ENCODE measurements at places on chromosomes 7 and 10.

DNA sequence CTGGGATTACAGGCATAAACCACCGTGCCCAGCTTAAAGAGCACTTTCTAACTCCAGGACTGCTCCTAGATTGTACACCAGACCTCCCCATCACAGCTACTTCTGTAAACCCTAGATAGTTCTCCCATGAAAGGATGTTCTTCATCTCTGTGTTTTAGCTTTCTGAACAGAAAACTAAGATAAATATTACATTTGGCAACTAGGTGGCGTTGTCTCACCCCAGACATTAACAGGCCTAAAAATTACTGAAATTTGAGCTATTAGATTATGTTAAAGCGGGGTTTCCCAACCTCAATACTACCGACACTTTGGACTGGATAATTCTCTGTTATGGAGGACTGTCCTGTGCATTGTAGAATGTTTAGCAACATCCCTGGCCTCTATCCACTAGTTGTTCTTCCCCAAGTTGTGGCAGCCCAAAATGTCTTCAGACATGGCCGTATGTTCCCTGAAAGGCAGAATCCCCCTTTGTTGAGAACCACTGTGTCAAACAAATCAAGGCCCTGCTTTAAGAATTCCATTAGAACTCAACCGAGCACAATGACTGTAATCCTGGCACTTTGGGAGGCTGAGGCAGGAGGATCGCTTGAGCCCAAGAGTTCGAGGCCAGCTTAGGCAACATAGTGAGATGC lies 19.1 kb downstream of the ATOH7 start:
- DNase-seq = no peak

DNA sequence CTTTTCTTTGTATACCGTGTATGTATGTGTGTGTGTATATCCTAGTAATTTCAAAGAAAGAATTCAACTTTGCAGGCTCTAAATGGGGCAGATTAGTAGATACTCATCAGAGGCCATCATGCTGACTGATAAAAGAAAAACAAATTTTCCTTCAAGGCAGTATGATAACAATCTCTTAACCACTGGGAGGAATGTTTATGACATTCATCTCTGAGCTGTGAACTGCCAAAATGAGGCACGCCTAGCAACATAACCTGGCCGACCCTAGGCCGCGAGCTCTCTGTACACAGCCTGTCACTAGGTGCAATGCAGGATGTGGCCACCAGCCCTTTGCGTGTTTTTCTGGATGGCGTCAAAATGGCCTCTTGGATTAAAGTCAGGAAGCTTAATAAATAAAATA lies 343.7 kb upstream of the GALNT17 start:
- no peak for DNase-seq

DNA sequence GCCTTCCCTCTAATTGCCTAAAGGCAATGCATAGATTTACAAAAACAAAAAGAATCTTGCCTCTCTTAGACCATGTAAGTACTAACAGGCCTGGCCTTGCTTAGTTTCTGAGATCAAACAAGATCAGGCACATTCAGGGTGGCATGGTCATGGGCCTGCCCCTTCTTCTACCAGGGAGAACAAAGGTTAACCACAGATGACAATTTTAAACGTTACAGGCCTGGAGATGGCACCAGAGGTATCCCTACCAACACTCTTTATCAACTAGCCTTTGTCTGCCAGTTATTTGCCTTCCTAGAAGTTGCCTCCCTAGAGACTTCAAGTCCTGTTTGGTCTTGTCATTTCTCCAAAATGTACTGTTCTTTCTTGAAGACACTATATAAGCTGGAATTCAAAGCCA lies 252.6 kb downstream of the DOCK4 start:
- no peak for DNase-seq

- no peak for DNase-seq
Observed at GRCh38 chr7:123439191-123439590, 95.2 kb downstream of the IQUB start.

GRCh38 chr7:30335763-30336487 lies 51.5 kb downstream of the ZNRF2 start:
- DNase-seq = no peak

DNA sequence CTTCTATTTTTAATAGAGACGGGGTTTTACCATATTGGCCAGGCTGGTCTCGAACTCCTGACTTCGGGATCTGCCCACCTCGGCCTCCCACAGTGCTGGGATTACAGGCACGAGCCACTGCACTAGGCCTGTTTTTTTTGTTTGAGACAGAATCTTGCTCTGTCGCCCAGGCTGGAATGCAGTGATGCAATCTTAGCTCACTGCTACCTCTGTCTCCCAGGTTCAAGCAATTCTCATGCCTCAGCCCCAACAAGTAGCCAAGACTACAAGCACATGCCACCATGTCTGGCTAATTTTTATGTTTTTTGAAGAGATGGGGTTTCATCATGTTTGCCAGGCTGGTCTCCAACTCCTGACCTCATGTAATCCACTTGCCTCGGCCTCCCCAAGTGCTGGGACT lies 73.7 kb downstream of the TYW1B start:
- DNase-seq = no peak

GRCh38 chr10:117460846-117461765 lies 81.4 kb upstream of the EMX2 start:
- no peak for DNase-seq

GRCh38 chr10:89662596-89662995 lies 17.6 kb upstream of the PANK1 start:
- no peak for DNase-seq

- DNase-seq = no peak
Observed at GRCh38 chr10:130547368-130547767, 411.2 kb downstream of the GLRX3 start.

DNA sequence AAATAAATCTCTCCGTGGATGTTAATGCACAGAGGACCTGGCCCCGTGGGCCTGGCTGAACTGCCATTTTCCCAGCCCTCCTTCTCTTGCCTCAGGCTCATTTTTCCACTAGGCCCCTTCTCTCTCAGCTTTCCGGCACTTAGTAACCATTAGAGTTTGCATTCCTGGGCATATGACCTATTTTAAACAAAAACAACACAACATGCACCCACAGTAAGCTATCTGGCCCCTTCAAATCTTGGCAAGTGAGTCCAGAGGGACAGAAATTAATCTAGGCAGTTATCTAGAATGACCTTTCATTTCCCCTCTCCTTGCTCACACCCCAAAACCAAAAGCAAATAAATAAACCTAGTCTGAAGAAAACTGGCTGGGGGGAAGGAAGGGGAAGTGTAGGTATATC lies 11.7 kb downstream of the FBXW4 start:
- DNase-seq = no peak

GRCh38 chr7:34756025-34756437 lies 98.0 kb downstream of the NPSR1 start:
- DNase-seq = no peak

GRCh38 chr10:125762692-125763648 lies 12.7 kb downstream of the MMP21 start:
- no peak for DNase-seq

DNA sequence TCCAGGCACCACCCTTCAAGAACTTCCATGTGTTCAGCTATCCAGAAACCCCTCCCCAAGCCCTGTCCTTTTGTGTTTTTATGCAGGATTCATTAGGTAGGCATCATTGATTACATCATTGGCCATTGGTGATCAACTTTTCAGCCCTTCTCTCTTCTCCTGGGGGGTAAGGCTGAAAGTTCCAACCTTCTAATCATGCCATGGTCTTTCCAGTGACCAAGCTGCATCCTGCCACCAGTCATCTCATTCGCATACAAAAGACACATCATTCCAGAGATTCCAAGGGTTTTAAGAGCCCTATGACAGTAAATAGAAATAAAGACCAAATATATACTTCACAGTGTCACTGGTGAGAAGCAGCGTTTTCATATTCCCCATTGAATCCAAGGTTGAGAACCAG lies 48.2 kb downstream of the DNAJC12 start:
- no peak for DNase-seq

- no peak for DNase-seq
Observed at GRCh38 chr7:1154172-1154739, 5.7 kb downstream of the ZFAND2A start.

DNA sequence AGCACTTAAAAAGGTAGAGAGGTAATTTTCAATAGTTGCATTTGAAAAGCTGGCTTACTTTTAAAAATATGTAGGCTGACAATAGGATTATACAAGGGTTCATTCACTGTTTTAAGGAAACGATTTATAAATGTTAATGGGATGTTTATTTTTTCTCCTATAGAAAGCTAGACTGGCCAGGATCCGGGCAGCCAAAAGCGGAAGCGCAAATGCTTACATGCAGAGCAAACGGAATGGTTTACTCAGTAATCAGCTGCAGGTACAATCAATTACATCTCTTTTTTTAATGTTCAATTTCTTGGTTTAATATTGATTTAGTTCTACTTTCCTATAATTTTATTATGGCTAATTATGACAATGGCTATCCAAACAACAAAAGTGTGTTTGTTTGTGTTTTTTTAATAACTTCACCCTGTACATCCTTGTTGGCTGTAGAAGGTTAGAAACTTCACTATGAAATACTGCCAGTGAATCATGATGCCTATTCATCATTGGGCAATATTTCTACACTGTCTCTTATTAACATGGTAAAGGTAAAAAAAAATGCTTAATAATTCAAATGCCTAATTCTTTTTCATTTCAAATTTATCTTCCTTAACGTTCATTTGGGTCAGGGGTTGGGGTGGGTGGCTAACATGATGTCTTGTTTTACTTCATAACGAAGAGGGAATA lies 116.4 kb downstream of the TSPAN12 start:
- DNase-seq = no peak

DNA sequence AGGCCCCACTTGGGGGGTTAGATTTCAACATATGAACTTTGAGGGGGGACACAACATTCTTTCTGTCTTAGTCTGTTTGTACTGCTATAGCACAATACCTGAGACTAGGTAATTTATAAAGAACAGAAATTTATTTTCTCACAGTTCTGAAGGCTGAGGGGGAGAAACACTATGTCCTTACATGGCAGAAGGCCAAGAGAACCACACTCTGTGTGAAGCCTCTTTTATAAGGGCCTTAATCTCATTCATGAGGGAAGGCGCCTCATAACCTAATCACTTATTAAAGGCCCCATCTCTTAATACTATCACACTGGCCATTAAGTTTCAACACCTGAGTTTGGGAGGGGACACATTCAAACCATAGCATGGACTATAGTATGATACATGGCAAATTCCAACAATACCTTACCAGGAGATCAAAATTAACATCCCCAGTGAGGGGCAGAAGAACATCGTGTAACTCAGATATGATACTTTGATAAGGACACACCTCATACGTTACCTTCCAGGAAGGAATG lies 9.3 kb upstream of the PDLIM1 start:
- DNase-seq = no peak

DNA sequence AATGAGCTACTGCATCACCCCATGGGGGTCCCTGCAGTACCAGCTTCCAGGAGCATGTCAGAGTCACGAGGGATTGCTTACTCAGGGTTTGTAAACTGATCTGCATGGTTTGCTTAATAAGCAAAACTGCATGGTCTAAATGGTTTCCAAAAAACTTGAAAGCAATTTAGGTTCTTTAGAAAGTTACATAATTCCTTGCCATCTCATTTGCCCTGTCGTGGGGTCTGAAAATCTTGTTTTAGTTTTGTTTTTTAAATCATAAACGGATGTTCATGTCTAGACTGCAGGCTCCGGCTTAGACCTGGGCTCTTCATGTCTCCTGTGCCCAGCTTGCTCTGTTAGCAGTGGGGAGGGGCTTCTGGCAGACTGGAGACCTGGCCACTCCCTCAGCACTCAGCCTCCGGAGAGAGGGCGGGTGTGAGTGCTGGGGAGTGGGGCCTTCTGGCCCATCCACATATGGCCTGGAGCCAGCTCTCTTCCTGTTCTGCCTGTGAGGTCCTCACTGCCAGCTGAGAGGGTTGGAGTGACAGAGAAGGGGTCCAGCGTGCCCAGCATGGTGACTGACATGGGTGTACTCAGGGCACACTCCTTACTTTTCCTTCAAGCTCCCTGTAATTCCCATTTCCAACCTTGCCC lies 17.5 kb downstream of the PRF1 start:
- DNase-seq = no peak
